Left ventricle myocardium inferior (tissue), 1 donor: ENCODE measurements at places on chromosomes 3 and 15.

- no peak for DNase-seq
Observed at GRCh38 chr3:56702490-56703315, 19.6 kb upstream of the TASOR start.

- DNase-seq: no peak
Observed at GRCh38 chr3:112640276-112640929, 540 bp downstream of the CCDC80 start.

DNA sequence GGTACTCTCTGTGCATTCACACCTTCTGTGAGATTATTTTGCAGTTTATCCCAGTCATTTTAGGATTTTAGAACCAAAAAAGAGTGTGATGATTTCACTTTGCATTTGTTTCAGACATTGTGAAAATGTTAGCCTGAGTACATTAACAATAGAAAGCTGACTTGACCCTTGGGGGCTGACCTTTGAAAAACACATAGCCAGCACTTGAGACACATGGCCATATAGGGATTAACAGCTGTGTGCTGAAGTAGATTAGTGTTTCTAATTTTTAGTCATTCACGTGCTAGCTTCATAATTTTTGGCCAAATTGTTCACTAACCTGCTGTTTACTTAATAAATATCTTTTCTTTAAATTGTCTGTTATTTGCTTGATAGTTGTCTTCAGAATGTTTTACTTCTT is 3.5 kb downstream of the FEM1B start:
- DNase-seq: no peak

DNA sequence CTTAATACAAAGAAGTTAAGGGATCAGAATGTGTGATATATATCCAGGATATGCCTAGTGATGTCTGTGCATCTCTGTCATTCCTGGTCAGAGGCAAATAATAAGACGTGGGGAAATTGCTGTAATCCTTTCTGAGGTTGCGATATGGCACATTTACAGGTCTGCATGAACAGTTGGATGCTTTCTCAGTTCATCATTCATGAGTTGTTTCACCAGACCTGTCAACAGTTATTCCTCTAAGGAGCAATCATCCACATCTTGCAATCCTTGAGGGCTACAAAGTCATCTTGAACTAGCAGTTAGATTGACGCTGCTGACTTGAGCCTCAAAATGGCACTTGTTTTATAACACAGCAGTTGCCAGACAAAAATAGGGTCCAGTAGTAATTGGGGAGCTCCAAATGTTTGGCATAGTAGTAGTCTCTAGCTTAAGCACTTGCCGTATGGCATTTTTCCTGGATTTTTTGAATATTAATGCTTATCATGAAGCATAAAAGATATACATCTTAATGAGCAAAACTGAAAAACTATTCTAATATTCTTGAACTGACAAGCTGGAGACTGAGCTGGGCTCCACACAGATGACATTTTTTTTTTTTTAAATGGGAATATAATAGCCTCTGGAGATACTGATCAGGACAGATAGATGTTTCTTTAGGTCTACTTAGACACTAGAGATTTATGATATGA is 761.7 kb downstream of the VGLL3 start:
- no peak for DNase-seq

DNA sequence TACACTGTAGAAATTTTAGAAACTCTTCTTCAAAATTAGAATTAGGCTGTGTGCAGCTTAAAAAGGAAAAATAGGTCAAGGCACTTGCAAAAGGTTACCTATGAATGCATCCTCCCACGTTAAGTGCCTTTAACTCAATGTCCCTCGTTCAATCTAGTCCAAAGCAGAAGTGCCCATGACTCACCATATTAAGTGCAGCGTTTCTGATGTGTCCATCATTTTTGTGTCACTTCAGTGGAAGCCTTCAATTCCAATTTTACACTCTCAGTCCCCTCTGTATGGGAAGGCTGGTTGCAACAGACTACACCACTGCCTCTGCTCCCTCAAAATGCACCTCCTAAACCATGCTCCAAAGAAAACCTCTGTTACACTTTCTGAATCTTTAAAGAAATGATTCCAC is 53.4 kb downstream of the FOXB1 start:
- DNase-seq: no peak

DNA sequence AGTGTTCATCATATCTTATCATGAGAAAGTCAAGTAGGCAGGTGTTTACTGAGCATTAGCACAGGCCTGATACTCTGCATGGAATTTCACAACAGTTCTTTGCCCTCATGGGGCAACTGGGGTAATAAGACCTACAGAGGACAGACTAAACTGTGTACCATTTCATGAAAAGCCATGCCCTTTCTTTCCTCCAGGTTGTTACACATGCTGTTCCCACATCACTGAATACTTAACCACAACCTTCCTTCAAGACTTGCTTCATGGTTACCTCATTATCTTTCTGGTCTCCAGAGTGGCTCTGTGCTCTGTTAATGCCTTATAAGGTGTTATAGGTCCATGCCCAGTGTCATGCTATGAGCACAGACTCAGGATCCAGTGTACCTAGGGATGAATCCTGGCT is 28.2 kb upstream of the RSL24D1 start:
- no peak for DNase-seq

DNA sequence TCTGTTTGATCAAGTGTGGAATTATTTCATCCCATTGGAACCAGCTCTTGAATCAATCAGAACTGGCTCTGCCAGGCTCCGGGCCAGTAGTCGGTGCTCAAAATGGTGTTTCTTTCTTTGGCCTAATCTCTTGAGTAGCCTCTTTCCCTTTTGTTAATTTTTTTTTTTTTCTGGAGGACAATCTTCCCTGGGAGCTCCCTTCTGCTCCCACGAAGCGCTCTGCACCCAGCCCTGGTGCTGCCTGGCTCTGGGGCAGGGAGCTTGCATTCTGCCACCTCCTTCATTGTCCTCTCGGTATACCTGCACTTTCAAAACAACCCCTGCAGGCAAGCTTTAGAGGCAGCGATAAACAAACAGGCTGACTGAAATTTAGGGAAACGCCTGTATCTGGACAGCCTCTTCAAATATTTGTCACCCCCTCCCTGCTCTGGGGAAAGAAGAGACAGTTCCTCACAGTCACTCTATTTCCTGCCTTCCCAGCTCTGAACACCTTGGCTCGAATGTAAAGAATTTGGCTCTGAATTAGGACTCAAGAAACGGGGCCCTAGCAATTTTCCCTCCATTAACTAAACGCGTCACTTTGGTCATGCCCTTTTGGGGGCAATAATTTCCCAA is 1.1 kb upstream of the THSD4 start:
- DNase-seq: no peak
